ENCODE measurements at places on chromosomes 12 and 14.

- DNase-seq: no peak
Measured at GRCh38 chr12:79441534-79441933, 249.2 kb downstream of the PAWR start.

GRCh38 chr12:39892146-39892545 lies 213.7 kb downstream of the SLC2A13 start:
- no peak for DNase-seq

- no peak for DNase-seq
Measured at GRCh38 chr12:96774496-96775256, 132.4 kb upstream of the NEDD1 start.

DNA sequence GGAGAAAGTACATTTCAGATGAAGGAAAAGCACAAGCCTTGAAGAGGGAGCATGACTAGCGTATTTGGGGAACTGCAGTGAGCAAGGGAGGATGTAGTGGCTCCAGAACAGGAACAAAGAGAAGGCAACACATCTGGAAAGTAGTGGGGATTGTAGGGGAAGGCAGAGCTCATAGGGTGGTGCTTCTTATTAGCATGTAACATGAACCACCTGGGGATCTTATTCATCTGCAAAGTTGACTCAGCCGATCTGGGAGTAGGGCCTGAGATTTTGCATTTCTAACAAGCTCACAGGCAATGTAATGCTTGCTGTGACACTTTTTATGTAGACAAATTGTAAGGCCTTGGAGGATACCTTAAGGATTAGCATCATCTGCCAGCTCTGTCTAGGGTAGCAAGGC lies 447.3 kb downstream of the NELL2 start:
- no peak for DNase-seq

GRCh38 chr14:71726580-71727021 lies 205.6 kb upstream of the RGS6 start:
- no peak for DNase-seq

DNA sequence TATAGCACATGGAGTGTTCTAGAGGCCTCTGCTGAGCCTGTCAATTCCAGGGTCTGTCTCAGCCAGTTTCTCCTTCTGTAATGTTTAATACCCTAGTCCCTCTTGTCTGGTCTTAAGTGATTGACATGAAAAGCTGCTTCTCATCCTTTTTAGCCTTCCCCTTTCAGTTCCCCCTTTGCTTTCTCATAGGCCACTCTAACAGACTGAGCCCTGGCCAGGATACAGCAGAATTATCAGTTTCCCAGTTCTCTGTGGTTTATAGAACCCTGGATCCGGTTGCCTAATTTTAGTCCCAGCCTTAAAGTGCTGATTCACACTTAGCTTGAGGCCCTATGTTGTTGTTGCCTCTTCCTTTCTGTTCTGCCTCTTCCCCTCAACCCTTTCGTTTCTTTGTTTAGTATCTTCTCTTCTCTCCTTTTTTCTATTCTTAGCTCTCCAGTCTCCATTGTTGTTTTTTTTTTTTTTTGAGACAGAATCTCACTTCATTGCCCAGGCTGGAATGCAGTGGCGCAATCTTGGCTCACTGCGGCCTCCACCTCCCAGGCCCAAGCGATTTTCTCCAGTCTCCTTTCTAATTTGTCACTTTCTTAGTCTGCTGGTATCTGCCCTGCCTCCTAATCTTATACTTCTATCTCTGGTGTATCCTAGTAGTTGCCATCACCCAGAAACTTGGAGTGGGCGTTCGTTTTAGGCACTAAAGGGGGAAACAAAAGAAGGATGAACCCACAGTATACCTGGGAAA lies 2.9 kb upstream of the BIN2 start:
- no peak for DNase-seq

DNA sequence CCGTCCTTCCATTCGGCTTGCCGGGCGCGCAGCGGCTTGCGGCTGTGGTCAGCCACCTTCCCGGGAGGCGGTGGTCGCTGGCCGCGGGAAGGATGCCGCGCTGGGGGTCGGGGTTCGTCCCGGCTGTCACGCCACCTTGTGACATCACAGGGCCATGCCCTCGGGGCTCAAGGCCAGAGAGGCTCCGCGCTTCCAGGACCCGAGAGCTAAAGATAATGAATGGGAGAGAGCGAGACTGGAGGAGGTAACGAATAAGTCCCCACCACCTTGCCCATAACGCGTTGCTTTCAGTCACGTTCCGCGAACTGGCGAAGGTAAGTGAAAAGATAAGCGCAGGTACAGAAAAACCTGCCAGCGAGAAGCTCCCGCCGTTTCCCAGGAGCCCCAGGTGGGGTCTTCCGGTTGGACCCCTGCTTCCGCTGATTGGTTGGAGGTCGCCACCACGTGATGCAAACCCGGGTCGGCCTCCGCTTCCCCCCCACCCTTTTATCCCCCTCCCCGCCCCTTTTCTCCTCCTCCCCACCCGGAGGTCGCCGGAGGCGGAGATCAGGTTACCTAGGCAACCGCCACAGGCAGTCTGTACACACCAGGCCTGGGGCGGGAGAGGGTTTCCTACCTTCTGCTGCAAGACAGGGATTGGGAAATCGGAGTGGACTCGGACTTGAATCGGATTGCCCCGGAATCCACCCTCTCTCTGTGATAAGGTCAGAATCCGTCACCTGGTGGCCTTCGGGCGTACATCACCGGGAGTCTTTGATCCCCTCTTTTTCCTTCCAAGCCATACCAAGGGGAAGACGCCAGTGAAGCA lies at the start of gene LRRC9:
TSS of gene LRRC9 (plus strand) at position 575 of the 808 bp plus-strand sequence.
- peak; percentile 31 for DNase-seq

- DNase-seq: no peak
Measured at GRCh38 chr14:62847168-62847567, 198.1 kb downstream of the KCNH5 start.

DNA sequence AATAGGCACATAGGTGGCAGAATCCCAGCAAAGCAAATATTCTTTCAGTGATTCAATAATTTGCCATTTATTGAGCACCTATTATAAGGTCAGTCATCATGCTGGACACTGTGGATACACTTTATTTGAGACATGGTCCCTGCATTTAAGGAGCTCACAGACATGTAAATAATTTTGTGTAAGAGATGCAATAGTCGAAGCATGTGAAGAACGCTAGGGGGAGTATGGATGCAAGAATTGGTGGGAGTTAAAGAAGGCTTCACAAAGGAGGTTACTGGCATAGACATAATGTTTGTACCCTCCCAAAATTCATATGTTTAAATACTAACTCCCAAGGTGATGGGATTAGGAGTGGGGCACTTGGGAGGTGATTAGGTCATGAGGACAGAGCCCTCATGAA lies 260.6 kb upstream of the GARIN6 start:
- DNase-seq: no peak

- no peak for DNase-seq
Measured at GRCh38 chr14:49512147-49512551, 74.0 kb downstream of the RPS29 start.

DNA sequence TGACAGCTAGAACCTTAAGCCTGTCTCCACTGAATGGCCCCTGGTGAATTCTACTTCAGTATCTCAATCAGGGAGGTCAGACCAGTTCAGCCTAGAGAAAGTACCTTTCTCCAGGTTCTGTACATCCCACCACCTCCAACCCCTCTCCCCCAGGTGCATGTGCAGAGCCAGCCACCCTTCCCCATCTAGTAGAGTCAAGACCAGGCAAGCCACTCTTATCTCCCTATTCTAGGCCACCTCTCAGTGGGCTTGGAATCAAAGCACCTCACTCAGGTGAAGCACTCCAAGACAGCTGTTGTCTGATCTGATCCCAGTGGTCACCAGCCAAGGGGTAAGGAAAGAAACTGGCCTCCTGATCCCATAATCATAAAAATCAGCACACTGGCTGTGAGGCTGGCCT lies 340.9 kb downstream of the BCL11B start:
- DNase-seq: no peak

DNA sequence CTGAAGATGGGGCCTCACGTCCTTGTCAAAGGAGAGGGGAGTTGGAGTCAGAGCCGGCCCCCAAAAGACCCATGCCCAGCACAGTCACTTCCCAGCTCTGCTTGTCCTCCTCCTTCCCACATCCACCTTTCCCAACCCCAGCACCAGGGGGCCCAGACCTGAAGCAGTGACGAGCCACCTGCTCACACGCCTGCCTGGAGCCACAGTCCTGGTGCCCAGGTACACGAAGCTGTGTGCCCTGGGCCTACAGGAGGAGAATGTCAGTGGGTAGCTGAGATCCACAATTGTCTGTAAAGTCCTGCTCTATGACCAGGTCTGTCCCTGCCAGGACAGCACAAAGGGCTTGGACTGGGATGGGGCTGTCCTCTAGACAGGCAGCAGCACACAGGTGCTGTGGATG lies 126.8 kb upstream of the PZP start:
- DNase-seq: no peak

GRCh38 chr14:47235619-47236018 lies 439.8 kb downstream of the MDGA2 start:
- DNase-seq: no peak

DNA sequence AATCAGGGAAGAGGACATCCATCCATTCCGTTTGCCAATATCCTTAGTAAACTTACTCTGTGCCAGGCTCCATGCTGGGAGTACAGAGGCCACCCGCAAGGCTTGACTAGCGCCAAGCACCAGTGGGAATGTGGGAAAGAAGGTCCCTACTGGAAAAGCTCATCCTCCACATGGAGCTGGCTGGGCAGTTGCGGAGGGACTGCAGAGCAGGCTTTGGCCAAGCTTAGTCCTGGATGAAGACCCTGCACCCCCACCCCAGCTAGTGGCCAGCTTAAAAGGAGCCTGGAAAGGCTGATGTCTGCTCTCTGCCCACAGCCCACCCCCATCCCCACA lies 22.4 kb upstream of the EIF2B2 start:
- DNase-seq: no peak

DNA sequence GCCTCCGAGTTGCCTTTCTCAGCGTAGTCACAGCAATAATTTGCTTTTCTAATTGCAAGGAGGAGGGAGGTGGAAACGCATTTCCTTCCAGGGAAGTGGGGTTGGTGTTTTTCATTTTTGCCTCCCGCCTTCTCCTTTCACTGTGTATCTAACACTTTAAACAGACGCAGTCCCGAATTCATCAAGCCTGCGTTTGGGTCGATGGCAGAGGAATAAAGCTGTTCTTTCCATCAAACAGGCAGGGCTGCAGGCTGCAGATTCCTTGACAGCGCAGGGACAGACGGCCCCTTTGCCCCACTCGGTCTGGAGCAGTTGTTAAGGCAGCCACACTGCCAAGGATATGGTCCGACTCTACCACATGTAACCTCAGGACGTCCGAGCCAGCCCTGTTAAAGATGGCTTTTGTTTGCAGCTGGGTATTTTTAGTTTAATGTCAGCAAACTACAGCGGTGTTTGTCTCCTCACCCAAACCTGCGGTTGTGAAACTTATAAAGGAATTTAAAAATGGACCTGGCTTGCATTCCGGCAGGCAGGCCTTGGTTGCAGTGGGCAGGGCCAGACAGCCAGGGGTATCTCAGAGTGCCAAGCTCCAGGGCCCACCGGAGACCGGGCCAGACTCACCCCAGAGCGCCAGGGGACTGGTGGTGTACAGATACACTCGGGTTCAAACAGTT lies 2.1 kb downstream of the CHST11 start:
- no peak for DNase-seq

DNA sequence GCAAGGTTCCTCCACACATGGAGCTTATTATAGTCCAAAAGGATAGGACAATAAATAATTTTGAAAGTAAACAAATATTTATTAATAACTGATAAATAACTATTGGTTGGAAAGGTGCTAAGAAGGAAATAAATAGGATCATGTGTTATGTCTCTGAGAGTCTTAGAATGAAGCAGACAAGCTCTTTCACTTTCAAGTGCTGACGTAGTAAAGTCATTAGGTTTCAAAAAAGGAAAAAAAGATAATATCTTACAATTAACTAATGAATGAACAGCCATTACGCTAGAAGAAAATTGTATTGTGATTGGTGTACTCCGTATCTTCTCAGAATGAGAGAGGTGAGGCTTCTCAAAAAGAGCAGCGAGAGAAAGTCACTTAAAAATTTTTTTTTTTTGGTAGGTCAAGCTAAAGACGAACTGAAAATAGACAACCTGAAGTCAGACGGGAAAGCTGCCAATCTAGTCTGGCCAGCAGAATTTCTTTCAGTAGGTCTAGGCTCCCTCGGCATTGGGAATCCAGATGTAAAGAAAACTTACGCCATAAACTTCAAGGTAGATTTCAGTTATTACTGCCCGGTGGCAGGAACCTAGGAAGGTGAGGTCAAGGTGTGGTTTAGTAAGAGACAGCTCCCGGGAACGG lies 583 bp upstream of the LEMD3 start:
- no peak for DNase-seq

DNA sequence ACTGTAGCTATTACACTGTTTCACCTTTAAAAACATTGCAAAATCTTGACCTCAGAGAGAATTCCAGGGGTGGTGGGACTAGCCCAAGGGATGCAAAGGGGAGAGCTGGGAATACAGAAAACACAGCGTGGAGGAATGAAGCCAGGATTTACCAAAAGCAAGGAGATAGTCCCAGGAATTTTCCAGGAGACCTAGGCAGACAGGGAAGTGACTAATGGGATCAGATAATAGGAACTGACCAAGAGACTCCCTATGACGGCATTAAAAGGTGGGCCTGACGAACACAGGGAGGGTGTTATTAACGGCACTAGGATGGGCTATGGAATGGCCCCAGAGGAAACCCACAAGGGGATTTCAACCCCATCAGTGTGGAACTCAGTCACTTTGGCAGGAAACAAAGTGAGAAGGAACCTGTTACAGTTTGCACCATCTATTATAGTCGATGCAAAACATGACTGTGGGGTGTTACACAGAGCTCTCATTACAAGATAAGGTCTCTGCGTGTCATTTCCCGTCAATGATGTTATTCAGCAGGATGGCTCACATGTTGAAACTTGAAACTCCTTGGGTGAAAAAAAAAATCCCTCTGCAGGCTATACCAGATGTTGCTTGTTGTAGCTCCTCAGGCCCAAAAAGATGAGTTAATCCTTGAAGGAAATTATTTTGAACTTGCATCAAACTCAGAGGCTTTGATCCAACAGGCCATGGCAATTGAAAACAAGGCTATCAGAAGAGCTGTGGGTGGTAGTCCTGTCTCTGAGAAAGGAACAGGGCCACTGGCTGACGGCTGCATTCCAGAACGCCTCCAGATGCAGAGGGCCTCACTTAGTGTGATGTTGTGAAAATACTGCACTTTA lies 58.7 kb downstream of the DRAM1 start:
- DNase-seq: no peak

- no peak for DNase-seq
Measured at GRCh38 chr12:6091786-6092566, 32.5 kb downstream of the VWF start.

All from left lung (tissue), 14 donors.